ENCODE measurements at places on chromosomes 6 and 20. TPM values are rescaled to one million over a fixed set of nuclear protein-coding genes. Genes with fewer than 3 reads are reported as not detected.

Gene ECI2
- 43.4 TPM for total RNA-seq

GRCh38 chr6:133730881-133731280 is 158.0 kb upstream of the TCF21 start:
- no peak for DNase-seq

GRCh38 chr6:146123616-146124015 is 94.8 kb downstream of the GRM1 start:
- no peak for DNase-seq

GRCh38 chr6:118485601-118486550 is 62.2 kb upstream of the PLN start:
- DNase-seq, result no peak

GRCh38 chr6:89371849-89372505 is 19.5 kb upstream of the UBE2J1 start:
- no peak for DNase-seq

DNA sequence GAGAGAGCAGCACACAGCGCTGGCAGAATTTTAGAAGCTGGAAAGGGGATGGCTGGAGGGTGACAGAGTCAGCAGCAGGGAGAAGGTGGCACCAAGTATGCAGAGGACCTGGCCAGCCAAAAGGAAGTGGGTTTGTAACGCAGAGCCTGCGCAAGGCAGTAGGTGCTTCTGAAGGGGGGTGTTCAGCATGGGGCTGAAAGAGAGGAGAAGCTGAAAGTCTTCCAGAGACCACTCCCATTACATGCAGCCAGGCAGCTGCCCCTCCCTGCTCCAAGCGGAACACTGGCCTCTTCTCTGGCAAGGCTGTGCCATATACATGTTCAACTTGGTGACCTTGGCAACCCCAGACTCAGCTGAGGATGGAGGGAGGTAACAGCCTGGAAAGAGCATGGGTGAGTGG is 42.1 kb upstream of the TULP1 start:
- no peak for DNase-seq
